ENCODE measurements at places on chromosomes 3 and 15.
A peak's percentile ranks its signal among the peaks of the same experiment; 100 is the strongest.

GRCh38 chr15:45469441-45469840 lies 53.1 kb downstream of the SLC30A4 start:
- no peak for DNase-seq

DNA sequence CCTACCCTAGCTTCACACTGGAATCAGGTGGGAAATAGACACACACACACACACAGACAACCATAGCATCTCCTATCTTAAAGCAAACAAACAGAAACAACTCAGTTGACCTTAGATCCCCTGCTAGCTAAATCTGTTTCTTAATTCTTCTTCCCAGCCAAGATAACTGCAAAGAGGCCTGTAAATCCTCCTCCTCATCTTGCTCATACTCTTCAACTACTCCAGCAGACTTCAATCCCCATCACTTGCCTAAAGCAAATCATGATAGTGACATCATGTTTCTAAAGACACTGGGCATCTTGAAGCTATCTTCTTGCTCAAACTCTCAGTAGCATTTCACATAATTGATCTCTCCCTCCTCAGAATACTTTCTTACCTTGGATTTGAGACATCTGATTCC lies 303.0 kb downstream of the RBMS3 start:
- no peak for DNase-seq

GRCh38 chr3:33217866-33218445 lies 654 bp downstream of the SUSD5 start:
- DNase-seq, result no peak

DNA sequence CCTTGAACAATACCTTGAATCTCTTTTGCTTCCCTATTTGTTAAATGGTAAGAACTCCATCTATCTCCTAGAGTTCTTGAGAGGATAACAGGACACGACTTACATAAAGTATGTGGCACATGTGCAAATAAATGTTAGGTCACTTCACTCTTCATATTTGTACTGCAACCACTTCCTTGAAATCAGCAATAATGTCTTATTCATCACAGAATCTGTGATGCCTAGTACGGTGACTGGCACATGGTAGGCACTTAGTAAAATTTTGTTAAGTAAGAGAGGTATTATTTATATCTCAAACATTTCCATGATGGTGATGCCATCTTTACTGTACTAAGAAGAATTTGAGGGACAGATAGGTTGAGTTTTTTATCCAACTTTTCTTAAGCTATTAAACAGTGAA lies 14.3 kb downstream of the CD47 start:
- no peak for DNase-seq

DNA sequence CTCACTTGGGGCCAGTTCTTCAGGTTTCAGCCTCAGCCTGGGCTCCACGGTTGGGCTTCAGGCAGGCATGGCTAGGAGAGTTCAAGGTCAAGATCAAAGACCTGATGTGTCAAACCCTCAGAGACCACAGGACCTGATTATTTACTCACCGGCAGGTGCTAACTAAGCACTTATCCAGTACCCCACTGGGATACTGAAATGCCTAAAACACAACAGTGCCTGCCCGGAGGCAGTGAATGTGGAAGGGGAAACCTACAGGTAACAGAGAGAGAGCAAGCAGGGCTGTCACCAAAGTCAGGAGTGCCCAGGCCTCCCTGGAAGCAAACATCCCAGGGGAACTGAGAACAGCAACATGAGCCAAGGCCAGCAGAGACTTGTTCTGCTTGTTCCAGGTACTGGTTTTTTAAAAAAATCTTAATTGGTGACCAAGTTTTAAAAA lies 6.7 kb downstream of the IDH2 start:
- DNase-seq, result peak; percentile 39

DNA sequence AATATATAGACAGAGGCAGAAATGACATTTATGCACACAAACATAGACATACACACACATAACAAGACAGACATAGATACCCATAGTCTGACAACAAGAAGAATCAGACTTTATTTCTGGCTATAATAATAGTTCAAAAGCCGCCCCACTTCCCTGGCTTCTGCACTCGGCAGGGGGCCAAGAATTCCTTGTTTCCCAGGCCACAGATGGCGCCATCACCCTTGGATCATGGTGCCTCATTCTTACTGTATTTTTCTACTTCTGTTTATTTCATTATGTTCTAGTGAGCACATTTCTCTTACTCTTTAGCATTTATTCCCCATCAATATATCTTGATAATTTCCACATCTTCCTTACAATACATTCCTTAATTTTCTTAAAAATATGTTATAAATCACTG lies 387.5 kb downstream of the NLGN1 start:
- no peak for DNase-seq

- DNase-seq, result peak; percentile 42
Observed at GRCh38 chr15:56040081-56041035, 46.9 kb upstream of the NEDD4 start.
